Panc1 (cell line): ENCODE measurements at places on chromosomes 12 and 14. TPM values are rescaled to one million over a fixed set of nuclear protein-coding genes. Genes with fewer than 3 reads are reported as not detected.

GRCh38 chr12:4056910-4057845 lies 184.0 kb upstream of the PARP11 start:
- H3K4me3 ChIP-seq, result no peak overlapping the region
- H3K4me1 ChIP-seq, result no peaks in the 10 kb centered on the region
- no peak overlapping the region for H3K27ac ChIP-seq
- H3K36me3 ChIP-seq, result no peaks in the 10 kb centered on the region
- H3K27me3 ChIP-seq, result no peaks in the 10 kb centered on the region; the same call in none of the 2 replicates
- DNase-seq, result no peak

DNA sequence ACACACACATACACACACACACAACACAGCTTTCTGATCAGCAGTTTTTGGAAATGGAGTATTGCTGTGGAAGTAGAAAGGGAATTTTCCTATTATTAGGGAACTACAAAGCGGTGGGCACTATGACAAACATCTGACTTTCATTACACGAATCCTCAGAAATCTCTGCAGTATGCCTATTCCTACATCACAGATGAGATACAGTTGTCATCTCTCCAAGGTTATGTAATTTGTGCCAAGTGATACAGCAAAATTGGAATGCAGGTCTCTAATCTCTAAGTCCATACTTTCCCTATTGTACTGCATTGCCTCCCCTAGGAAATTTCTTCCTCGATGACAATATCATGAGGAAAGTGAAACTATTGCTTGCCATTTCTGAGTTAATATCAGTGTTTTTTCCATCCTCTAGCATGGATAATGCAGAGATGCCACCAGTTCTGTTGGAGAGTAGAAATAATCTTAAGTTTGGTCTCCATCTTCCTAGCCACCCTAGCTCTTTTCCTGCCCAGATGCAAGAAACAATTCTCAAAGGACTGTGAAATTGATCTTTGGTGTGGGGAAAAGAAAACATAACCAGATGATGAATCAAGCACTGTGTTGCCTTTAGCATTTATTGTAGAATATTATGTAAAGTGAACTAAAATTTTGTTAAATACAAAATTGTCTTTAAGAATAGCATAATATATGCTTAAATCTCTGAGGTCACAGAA lies 94.7 kb downstream of the ERGIC2 start:
- H3K36me3 ChIP-seq, result no peaks in the 10 kb centered on the region
- H3K4me3 ChIP-seq, result no peak overlapping the region

- no peak for DNase-seq
- no peak overlapping the region for H3K4me3 ChIP-seq
- H3K27me3 ChIP-seq, result no peaks in the 10 kb centered on the region
- no peak overlapping the region for H3K27ac ChIP-seq
- H3K4me1 ChIP-seq, result no peaks in the 10 kb centered on the region
Observed at GRCh38 chr14:99028041-99028440, 244.0 kb downstream of the BCL11B start.

- H3K27ac ChIP-seq, result no peak overlapping the region
- no peaks in the 10 kb centered on the region for H3K4me1 ChIP-seq
- no peak for DNase-seq
- H3K36me3 ChIP-seq, result no peaks in the 10 kb centered on the region; the same call in 1 of the 2 replicates
- H3K27me3 ChIP-seq, result no peaks in the 10 kb centered on the region
Observed at GRCh38 chr14:65073605-65074201, 28.6 kb downstream of the MAX start.

GRCh38 chr12:101745481-101745880 lies 6.2 kb upstream of the SYCP3 start:
- H3K27me3 ChIP-seq, result no peaks in the 10 kb centered on the region
- H3K36me3 ChIP-seq, result no peaks in the 10 kb centered on the region; the same call in 1 of the 2 replicates
- H3K4me1 ChIP-seq, result no peaks in the 10 kb centered on the region
- no peak for DNase-seq

DNA sequence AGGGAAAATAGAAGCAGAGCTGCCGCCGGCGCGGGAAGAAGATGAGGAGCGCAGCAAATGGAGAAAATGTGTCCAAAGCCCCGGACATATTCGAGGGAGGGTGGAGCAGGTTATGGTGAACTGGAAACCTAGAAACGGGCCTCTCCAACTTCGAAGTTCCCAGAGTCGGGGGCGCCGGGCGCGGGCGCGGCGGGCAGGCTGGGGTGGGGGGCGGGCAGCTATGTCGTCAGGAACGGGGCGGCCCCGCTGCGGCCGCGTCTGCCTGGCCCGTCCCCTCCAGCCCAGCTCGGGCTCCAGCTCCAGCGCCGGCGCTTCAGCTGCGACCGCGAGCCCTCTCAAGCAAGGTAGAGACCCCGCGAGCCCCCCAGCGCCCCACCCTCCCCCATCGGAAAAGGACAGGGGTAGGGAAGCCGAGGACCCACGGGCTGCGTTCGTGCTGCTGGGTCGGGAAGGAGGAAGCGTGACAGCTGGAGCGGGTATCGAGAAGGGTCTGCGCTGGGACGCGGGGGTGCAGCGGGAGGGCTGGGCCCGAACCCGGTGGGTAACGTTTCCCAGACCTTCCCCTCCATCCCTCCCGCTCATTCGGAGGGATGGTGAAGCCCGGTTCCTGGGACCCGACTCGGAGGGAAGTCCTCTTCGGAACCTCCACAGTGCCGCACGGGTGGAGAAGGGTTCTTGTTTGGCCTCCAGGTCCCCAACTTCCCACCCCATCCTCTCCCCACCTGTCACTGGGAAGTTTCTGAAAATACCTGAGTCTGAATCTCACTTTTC lies 1.0 kb downstream of the DGKA start:
- no peaks in the 10 kb centered on the region; the same call in 1 of the 2 replicates for H3K36me3 ChIP-seq
- DNase-seq, result no peak
- peaks cover 33% of the 10 kb centered on the region for H3K4me1 ChIP-seq
- peak overlapping the region; percentile 69 for H3K4me3 ChIP-seq

GRCh38 chr12:48973941-48974673 lies 2.6 kb upstream of the WNT10B start:
- H3K27ac ChIP-seq, result no peak overlapping the region
- H3K27me3 ChIP-seq, result peaks cover 6% of the 10 kb centered on the region
- no peak for DNase-seq
- no peaks in the 10 kb centered on the region for H3K36me3 ChIP-seq

GRCh38 chr14:78608998-78609787 lies 439.0 kb downstream of the NRXN3 start:
- no peak overlapping the region for H3K27ac ChIP-seq
- H3K27me3 ChIP-seq, result no peaks in the 10 kb centered on the region
- no peaks in the 10 kb centered on the region for H3K4me1 ChIP-seq
- no peaks in the 10 kb centered on the region for H3K36me3 ChIP-seq
- no peak overlapping the region for H3K4me3 ChIP-seq

GRCh38 chr12:116674643-116675183 lies 63.2 kb downstream of the SPRING1 start:
- H3K4me1 ChIP-seq, result 0 out of 2 replicates have a peak, but pooled peaks cover 2% of the 10 kb centered on the region
- H3K27me3 ChIP-seq, result no peaks in the 10 kb centered on the region
- H3K4me3 ChIP-seq, result no peak overlapping the region
- no peaks in the 10 kb centered on the region for H3K36me3 ChIP-seq
- H3K27ac ChIP-seq, result no peak overlapping the region

DNA sequence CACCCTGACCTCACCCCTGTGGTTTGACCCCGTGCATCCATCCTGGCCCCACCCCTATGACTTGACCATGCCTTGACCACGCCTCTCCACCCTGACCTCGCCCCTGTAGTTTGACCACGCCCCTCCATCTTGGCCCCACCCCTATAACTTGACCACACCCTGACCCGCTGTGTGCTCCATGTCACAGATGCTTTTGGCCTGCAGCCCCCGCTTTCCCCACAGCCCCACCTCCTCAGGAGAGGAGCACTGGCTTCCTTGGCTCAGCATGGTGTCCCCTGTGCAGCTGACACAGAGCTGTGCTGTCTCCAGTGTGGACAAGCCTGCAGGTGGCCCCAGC lies 269.9 kb upstream of the SFSWAP start:
- DNase-seq, result no peak
- no peaks in the 10 kb centered on the region; the same call in 1 of the 2 replicates for H3K27me3 ChIP-seq
- no peaks in the 10 kb centered on the region for H3K4me1 ChIP-seq
- no peaks in the 10 kb centered on the region for H3K36me3 ChIP-seq

- DNase-seq, result no peak
- H3K27me3 ChIP-seq, result no peaks in the 10 kb centered on the region
- no peaks in the 10 kb centered on the region for H3K36me3 ChIP-seq
- no peak overlapping the region for H3K4me3 ChIP-seq
Observed at GRCh38 chr14:31770271-31770670, 209.1 kb downstream of the NUBPL start.

DNA sequence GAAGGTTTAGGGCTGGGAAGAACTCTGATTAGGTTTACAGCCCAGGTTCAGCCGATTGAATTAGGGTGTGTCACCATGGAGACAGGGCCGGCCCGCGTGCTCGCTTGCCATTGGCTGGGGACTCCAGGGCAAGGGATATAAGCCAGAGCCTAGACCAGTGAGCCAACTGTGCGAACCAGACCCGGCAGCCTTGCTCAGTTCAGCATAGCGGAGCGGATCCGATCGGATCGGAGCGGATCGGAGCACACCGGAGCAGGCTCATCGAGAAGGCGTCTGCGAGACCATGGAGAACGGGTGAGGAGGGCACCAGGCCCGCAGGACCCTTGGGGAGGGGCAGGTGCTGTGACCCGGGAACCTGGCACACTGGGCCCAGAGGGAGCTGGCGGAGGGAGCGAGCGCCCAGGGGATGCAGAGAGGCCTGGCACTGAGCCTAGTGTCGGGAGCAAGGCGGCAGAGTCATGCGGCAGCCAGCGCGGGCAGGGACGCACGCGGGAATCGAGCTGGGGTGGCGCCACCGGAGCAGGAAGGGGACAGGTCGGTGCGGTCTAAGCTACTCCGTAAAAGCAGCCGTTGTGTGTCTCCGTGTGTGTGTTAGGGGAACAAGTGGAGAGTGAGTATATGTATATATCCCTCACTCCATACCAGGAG lies at the start of gene PNP:
TSS of gene PNP (plus strand) at position 165 of the 648 bp plus-strand sequence. CDS start at position 284, 119 bp downstream.
- H3K4me1 ChIP-seq, result peaks cover 3% of the 10 kb centered on the region
- DNase-seq, result peak; percentile 67
- no peaks in the 10 kb centered on the region for H3K27me3 ChIP-seq
- H3K27ac ChIP-seq, result peak within 1 kb of the TSS; percentile 74

Gene DHRS2
- total RNA-seq, result 1.0 TPM

Gene SVOP
- total RNA-seq, result not detected

Gene RTN1
- 0.05 TPM for total RNA-seq

Gene CMTM5
- not detected for total RNA-seq

Gene PUS7L
- total RNA-seq, result 11.4 TPM

Gene EID3
- total RNA-seq, result 18.5 TPM
